ENCODE measurements at places on chromosomes 1 and 21.
A peak's percentile ranks its signal among the peaks of the same experiment; 100 is the strongest.

- DNase-seq: peak; percentile 45
Observed at GRCh38 chr1:12078938-12079861, 16.1 kb downstream of the TNFRSF8 start.

- DNase-seq: no peak
Observed at GRCh38 chr1:43644558-43644957, 5.4 kb upstream of the KDM4A start.

GRCh38 chr21:31727181-31727580 lies 4.7 kb downstream of the SCAF4 start:
- no peak for DNase-seq

DNA sequence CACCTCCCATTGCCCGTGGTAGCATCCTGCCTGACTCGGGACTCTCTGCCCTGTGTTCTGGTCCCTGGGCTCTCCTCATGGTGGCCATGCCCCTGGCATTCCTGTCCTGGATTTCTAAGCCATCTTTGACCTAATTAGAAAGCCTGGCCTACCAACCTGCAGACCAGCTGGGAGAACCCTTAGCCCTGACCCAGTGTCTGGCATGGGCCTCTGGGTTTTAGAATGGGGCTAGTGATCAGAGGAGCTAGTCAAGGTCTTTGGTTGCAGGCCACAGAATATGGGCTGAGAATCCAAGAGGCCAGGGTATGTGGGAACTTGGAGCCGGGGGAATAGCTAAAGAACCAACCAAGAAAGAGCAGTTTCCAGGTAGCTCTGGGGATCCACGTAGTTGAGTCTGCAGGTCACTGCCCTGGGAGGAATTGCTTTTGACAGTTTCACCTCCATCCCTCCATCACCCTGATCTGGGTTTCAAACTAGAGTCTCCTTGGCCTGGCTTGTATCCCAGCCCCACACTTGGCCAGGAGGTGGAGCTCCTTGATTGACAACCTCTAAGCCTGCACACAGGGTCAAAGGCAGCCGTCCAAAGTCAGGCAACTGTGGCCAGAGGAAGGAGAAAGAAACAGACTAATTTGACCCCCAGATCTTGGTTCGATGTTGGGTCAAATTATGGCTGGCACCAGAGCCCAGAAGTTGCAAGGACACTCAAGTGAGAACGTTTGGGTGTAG lies 54.7 kb upstream of the ABCG1 start:
- peak; percentile 23 for DNase-seq

- DNase-seq: no peak
Observed at GRCh38 chr1:208158640-208159554, 85.3 kb downstream of the PLXNA2 start.

GRCh38 chr1:109642626-109643025 lies 13.3 kb upstream of the GSTM4 start:
- no peak for DNase-seq

DNA sequence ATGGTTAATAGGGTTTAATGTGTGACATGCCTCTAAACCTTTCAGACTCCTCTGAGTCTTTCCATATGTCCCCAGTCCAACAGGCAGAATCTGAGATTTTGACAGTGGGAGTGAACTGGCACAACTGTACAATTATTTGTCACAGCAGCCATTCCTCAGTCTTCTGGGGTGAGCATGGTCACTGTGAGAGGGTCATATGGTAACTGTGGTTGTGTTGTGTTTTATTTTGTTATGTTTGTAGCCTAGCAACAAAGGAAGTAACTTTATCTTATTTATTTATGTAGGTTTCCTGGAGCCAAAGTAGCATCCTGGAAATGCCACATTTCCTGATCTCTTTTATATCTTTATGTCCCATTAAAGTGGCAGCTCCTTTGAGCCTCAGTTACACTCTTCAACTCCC lies 1067.9 kb downstream of the TTLL7 start:
- no peak for DNase-seq

DNA sequence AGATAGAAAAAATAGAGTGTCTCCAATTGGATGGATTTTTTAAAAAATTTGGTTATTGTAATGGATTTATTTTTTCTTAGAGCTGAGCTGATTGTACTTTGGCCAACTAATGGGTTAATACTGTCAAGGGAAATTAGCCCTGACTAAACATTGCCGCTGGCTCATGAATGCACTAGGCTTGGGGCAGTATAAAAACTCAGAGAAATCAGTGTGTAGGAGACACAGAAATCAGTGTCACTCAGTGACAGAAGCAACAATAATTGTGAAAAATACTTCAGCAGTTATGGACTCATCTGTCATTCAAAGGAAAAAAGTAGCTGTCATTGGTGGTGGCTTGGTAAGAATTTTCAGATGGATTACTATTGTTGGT lies at the start of gene KMO:
Gene KMO, plus strand, starts transcription at position 217 of the 370 bp plus-strand sequence. Its CDS starts 67 bp downstream, at position 284.
- no peak for DNase-seq

DNA sequence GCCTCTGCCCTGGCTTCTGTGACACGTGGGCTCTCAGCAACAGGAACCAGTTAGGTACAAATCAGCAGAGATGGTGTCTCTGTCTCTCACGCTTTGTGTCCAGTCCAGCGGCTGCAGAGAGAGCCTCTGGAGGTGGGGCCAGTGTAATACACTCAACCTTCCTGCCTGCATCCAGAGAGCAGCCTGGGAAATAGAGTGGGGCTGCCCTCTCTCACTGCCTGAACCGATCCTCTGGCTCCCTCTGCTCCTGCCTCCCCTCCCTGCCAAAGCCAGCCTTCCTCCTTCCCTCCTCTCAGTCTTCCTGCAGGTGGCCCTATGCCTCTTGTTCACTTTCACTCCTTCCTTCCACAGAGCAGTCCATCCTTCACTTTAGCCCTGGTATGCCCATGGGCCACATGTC lies at the start of gene ZNF648:
Gene ZNF648, minus strand, starts transcription at position 119 of the 400 bp plus-strand sequence. CDS start 3,702 bp downstream, outside the sequence.
- no peak for DNase-seq

GRCh38 chr1:52476943-52477342 lies 72.5 kb downstream of the PRPF38A start:
- DNase-seq: no peak

DNA sequence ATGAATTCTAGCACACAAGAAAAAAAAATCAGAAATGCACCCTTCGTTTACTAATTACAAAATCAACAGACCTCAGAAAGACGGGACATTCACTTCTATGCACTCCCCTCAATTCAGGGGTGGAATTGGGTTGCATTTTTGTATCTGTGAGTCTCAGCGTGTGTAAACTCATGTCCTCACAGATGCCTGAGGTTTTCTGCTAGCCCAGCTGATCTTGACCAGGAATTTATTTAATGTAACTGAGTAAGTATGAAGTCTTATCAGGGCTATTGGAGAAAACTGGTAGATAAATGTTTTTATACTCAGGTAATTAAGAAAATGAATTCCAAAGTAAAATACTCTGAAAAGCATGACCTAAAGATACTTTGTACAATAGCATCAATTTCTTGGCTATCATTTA lies 167.7 kb downstream of the RUNX1 start:
- DNase-seq: no peak

GRCh38 chr1:230431527-230431926 lies 5.4 kb upstream of the PGBD5 start:
- no peak for DNase-seq

All from activated T-cell treated with anti-CD3 and anti-CD28 coated beads for 24 hours (primary cell).